Astrocyte (in vitro differentiated cells and primary cell): ENCODE measurements at places on chromosomes 7 and 10.
A peak's percentile ranks its signal among the peaks of the same experiment; 100 is the strongest.

GRCh38 chr10:51910189-51910588 is 210.8 kb upstream of the CSTF2T start:
- DNase-seq = no peak

DNA sequence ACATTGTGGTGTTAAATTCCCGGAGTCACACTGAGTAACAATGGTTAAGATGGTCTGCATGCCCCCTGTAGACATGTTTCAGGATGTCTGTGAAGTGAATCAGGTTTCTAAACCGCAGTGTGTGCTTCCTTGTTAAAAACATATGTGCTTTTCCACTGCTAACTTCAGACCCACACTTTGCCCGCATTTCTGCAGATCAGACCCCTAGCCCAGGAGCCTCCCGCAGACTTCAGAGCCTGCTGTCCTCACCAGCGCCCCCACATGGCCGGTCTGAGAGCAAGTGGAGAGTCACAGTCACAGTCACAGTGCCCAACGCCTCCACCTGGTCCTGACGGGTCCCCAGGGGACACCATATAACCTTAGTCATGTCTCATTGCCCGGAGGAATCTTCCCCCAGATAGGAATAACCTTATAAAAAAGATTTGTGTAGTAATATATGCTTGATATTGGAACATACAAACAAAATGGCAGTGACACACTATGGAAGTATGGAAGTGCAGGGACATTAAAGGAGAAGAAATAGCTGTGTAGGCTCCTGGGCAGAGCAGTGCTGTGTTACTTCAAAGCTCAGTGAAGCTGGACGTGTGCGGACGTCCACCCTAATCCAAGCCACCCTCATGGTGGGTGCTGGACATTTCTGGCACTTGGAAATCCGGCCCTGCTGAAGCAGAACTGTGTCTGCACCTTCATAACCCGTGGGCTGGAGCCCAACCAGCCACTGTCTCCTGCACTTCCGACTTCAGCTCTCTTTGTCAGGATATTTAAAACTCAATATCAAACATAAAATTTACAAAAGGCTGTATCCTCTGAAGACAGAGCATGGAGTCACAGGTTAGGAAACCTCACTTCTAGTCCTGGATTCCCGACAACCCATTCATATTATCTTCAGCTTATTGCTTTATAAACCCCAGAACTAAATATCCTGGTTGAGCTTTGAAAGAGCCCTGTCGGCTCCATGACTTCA is 29.0 kb downstream of the GSTO2 start:
- peak; percentile 92 for DNase-seq

DNA sequence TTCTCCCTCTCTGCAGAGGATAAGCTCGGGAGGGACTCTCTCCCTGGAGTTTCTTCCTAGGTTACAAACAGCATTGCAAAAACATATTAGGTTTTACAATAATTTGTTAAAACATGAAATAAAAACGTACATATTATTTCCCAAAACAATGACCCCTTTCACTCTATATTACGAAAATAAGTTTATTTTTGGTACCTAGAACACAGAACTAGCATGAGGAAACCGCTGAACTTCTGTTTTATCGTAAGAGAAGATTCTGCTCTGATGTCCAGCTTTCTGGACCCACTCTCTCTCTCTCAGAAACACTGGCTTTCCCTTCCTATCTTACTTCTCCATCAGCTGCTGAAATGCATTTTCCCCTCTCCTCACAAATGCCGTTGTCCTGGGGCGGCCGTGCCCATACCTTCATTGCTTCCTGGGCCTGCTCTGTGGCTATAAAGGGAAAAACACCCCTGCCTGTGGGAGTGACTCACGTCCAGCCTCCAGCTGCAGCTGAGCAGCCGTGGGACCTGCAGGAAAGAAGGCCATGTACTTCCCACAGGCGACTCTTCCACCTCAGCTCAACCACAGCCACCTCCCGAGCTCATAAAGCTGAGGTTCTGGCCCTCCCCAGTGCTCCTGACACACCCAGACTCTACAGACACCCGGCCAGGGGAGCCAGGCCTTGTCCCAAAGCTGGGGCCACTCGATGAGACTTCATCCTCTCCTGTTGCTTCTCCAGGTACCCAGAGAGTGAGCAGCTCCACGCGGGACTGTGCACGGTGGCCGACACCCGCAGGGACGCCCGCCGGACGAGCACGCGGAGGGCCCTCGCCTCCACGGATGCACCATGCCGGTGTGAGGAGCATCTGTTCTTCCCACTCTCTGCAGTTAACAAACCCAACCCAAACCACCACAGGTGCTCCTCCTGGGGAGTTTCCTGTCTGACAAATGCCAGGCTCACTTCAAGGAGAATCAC is 3.1 kb downstream of the GPER1 start:
- peak; percentile 25 for DNase-seq

- no peak for DNase-seq
Observed at GRCh38 chr10:25912866-25913265, 21.2 kb upstream of the MYO3A start.

DNA sequence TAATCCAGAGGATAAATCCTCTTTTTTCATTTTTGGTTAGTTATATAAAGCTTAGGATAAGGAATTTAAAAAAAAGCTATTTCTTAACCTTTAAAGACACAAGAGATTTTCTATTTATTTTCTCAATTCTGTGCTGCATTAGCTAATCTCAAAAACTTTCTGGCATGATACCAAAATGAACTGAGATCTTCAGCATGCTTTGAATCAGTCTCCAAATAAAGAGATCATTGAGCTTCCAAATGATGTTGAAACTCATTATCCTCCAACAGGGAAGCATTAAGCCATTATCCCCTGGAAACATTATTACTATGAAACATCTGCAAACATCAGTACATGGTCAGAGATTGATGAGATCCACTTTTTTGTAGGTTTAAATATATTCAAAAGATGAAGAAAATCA is 350.3 kb upstream of the TEX47 start:
- DNase-seq = no peak

GRCh38 chr10:93771354-93771753 is 13.6 kb downstream of the LGI1 start:
- DNase-seq = no peak
